ENCODE measurements at places on chromosomes 7 and 10.

DNA sequence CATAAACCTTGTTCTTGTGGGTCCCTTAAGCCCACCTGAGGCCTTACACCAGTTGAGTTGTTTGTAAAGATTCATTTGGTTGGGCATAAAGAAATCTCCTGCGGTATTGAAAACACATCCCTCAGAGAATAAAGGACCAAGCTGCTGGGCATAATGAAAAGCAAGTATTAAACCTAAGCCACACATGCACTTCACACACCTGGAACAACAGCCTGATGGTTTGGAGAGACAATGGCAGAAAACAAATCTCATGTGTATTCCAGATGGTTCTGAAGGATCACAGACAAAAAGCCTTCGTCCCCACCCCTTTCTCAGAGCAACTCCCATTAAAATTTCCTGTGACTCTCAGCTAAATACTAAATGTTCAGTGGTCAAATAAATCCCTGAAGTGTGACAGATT, 44.2 kb downstream of the FEZF1 start:
- DNase-seq, result no peak

- no peak for DNase-seq
Measured at GRCh38 chr10:61841338-61841875, 60.1 kb upstream of the ARID5B start.

DNA sequence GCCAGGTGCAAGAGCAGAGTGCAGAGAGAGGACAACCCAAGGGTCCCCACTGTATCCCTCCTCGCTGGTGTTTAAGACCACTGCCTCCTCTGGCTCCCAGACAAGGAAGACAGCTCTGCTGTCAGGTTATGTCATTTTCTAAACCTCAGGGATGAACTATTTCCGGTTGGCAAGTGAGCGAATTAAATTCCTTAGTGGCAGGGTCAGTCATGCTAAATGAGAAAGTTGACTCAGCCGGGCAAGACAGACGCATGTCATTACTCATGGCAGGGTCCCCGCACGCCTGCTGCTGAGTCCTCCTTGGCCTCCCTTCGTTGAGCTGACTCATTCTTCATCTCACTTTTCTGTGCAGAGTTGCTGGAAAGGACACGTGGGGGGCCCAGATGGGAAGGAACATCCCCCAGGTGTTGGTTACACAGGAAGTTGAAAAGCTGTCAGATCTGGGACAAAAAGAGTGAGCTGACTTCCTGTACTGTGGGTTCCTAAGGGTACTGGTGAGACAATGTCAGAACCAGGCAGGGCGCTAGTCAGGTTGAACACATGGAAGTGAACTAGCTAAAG, 47.1 kb upstream of the UCN3 start:
- DNase-seq, result no peak

DNA sequence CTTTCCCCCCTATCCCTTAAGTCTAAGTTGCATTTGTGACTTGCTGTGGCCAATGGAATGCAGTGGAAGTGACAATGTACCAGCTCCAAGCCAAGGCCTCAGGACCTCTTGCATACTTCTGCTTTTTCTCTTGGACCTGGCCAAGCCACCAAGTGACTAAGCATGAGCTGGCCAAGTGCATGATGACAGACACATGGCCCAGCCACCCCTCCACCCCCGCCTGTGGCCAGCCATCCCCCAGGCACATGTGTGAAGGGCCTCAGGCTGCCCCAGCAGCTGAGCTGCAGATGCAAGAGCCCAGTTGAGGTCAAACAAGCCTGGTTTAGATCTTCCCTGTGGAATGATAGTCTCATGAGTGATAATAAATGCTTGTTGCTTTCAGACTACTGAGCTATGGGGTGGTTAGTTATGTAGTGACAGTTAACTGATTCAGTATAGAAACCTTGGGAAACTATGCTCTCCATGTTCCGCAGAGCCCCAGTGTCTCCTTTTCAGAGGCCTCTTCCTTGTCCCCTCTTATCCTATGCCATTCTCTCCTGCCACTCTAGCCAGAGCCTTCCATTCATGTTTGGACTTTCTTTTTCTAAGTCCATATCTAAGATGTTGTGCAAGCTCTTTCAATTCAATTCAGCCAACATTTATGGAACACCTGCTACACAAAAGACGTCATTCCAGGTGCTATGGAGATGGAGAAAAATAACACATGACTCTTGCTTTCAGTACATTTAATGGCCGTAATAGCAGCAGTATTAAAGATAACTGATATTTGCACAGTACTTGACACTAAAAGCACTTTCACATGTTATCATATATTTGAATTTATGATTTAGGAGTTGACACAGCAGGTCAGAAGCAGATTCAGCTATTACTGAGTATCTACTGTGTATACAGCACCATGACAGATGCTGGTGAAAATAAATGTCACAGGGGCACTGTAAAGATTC, 55.5 kb upstream of the LOXL4 start:
- DNase-seq, result no peak

DNA sequence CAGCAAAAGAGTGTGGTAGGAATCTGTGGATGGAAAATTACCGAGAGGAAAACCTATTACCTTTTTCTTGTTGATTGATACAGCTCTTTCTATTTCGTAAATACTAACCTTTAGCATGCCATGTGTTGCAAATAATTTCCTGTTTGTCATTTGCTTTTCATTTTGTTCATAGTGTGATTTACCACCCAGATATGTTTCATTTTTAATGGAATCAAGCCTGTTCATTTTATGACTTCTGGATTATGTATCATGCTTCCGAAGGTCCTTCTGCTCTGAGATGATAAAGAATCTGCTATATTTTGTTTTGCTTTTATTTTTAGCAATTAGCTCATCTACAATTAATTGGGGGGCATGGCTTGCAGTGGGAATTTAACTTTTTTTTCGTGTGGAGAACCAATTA, 46.5 kb downstream of the INPP5F start:
- DNase-seq, result no peak

- no peak for DNase-seq
Measured at GRCh38 chr7:6430271-6430940, 17.3 kb downstream of the DAGLB start.

GRCh38 chr10:129411772-129412171, 55.3 kb upstream of the MGMT start:
- DNase-seq, result no peak

DNA sequence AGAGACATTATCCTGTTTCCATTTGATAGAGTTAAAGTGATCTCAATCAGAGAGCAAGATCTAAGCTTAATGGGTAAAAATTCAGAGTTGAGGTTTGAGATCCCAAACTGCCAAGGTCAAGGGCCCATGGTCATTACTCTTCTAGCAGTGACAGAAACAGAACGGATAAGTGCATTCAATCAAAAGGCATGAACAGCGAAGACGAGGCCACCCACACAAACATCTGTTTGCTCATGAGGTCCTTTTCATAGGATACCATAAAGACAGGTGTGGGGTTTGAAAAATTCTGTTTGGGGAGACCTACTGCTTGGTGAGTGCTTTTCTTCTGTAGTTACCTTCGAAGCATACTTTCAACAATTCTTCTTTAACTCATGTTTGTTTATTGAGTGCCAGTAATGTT, 58.3 kb downstream of the SEMA3C start:
- DNase-seq, result no peak

- no peak for DNase-seq
Measured at GRCh38 chr7:21543528-21544302, 876 bp downstream of the DNAH11 start.

DNA sequence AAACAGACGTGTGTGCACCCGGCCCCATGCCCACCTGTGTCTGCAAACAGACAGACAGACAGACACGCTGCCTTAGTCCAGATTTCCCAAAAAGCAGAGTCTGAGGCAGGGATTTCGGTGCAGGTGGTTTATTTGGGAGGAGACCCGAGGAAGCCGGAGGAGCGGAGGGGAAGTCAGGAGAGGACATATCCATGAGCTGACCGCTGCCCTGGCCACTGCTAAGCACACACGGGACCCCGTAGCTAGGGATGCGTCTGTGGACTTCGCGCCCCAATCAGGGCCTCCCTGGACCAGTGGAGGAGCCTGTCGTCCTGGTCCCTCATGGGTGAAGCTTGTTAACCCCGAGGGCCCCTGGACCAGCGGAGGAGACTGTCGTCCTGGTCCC, 47.6 kb downstream of the FOXL3 start:
- no peak for DNase-seq

DNA sequence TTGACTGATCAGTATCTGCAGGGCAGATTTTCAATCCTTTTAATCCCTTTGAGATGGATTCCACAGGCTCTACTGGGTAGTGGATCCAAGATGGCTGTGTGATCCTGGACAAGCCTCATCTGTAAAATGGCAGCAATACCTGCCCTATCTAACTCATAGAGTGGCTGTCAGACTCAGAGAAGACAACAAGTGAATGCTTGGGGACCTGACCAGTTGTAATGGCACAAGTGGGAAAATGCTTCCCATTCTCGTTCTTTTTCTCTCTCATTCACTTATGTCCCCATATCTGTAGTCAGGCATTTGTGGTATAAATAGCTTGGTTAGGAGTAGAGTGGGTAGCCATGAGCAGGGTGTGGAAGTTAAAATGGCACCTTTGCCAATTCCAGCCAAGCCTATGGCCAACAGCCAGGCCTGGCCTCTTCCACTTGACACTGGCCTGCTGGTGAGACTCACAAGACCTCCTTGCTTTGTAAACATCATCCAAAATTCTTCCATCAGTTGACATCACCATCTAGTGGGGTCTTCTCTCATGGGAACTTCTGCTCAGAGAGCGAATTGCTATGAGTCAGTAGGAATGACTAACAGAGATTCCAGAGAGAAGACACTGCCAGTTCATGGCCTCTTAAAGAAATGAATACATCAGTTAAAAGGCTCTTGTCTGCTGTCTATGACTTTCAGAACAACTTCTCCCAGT, 150.1 kb downstream of the PLPP4 start:
- no peak for DNase-seq

DNA sequence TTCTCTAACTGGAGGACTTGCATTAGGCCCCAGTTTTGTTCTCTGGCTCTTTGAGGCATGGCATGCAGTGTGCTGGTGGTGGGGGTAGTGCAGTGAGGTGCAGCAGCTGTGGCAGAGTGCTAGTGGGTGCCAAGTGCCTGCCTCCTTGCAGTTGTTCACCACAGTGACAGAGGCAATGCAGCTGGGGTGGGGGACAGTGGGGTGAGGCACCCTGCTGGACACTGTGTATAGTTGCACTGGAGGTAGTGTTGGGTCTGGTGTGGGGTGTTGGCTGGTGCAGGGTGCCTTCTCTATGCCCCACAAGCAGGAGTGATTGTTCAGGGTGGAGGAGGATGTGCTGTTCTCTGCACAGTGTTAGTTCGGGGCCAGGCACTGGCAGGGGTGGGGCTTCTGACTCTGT, 21.7 kb upstream of the KEL start:
- DNase-seq, result no peak

DNA sequence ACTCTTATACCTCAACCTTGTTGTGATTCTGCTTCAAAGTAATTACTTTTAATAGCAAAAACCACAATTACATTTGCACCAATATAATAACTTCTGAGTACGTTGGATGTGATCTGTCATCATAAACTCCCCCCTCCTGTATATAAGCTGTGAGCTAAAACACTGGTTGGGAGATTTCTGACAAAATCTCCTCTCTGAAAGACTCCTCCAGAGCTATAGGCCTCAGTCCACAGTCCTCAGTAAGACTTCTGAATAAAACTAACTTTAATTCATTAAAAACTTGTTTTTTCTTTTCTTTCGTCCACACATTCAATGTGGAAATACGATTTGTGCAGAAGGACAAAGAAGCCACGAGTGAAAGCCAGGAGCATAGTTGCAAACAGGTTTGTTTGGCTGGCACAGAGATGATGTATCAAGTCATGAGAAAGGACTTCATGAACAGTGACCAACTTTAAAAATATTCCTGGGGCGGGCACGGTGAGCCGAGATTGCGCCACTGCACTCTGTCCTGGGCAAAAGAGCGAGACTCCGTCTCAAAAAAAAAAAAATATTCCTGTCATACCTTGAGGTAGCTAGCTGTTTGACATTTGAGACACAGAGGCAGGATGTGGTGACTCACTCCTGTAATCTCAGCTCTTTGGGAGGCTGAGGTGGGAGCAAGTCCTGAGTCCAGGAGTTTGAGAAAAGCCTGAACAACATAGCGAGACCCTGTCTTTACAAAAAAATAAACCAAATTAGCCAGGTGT, 91.1 kb upstream of the ARHGAP21 start:
- DNase-seq, result no peak

DNA sequence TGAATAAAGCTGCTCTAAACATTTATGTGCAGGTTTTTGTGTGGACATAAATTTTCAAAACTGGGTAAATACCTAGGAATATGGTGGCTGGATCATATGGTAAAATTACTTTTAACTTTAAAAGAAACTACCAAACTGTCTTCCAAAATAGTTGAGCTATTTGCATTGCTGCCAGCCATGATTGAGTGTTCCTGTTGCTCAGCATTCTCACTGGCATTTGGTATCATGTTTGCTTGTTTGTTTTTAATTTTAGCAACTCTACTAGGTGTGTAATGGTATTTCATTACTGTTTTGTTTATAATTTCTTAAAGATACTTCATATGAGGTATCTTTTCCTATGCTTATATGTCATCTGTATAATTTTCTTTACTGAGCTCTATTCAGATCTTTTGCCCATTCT, 143.2 kb downstream of the POLR1F start:
- no peak for DNase-seq

- no peak for DNase-seq
Measured at GRCh38 chr7:136062625-136063325, 85.6 kb upstream of the MTPN start.

DNA sequence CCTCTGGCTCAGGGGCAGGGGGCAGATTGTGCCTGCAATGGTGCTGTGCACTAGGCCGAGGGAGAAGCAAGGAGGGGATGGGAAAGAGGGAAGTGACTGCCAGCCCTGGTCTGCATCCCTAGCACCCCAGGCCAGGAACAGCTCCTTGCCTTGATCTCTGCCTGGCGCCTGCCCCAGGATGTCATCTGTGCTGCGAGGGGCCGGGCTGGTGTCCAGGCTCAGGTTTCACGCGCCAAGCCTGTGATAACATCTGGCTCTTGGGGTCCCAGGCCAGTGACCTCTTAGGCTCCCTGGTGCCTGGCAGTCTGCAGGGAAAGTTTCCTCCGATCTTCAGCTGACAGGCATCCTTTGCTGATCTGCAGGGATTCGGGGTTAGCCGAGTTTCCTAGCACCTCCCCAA, 193.5 kb upstream of the GPR26 start:
- no peak for DNase-seq

DNA sequence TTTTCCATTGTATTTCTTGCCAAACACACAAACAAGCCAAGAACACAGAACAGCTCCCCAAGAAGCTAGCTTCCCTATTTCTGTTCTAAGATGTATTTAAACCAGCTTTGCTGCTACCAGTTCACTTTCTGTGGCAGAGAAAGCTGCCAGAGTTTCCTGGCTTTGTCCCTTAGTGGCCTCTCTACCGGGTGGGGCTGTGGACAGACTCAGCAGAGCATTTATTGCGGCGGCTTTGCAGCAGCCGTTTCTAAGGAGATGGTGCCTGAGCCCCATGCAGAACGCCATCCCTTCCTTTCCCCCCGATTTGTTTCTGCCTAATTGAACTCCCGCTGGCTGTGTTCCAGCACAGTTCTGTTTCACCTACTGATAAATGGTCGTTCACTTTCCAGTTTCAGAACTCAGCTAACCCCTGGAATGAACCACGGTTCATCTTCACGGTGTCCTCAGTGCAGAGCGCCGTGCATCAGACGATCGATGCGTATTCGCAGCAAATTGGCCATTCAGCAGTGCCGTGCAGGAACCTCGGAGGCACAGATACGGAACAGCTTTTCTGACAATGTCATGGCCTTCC, 33.8 kb upstream of the SFMBT2 start:
- DNase-seq, result no peak
